Dermis microvascular lymphatic vessel endothelial cell (primary cell): ENCODE measurements at places on chromosomes 1 and 21. TPM values are rescaled to one million over a fixed set of nuclear protein-coding genes. Genes with fewer than 3 reads are reported as not detected.

The OR2W3 gene
- not detected in 2 replicates for total RNA-seq

The DNAH14 gene
- total RNA-seq, result 3.7 and 4.6 TPM in 2 replicates

The HOOK1 gene
- under 0.01 TPM in 2 replicates for total RNA-seq

The SERPINC1 gene
- 0.13 TPM in 1 of 2 replicates, not detected in the other for total RNA-seq

The FCAMR gene
- not detected in 2 replicates for total RNA-seq

The LCE1F gene
- total RNA-seq, result not detected in 2 replicates

The NTNG1 gene
- 0.13 TPM in 2 replicates for total RNA-seq

The CFAP74 gene
- not detected in 2 replicates for total RNA-seq

DNA sequence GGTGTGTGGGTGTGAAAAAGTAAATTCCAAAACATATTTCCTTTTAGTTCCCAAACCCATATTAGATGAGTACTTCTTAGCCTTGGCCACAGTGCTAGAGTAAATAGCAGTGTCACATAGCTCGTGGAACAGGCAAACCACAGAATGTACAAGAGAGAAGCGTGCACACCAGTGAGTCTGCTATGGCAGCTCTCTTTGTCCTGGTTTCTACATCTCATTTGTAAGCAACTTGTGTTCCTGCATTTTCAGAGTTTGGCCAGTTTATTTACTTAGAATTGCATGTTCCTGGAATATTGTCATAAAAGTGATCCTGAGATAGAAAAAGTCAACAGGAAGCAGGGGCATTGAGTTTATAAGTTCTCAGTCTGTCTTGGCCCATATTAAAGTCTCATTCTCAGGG, 142.1 kb downstream of the DHRS3 start:
- DNase-seq, result no peak

DNA sequence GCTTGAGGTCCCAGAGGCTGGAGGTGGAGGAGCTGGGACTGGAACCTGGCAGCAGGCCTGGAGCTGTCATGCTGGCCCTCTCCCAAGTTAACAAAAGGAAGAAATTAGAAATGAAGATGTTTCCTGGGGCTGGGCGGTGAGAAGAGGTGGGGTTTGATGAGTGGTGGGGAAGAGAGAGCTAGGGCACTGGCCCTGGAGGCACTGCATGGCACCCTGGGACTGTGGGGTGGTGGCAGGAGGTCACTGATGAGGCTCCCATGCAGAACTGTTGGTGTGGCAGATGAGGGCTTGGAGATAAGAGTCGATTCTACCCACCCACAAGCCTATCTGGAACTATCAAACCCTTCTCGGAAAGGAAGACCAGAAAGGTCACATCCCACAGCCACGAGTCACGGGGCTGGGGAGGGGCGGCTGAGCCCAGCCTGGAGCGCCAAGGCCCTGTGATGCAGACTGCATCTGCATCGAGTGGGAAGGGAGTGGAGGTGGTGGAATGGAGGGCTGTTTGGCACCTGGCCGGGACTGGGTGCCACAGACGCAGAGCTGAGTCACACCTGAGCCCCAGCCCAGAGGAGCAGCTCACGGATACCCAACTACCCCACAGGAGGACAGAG, 29.4 kb downstream of the MRPL37 start:
- no peak for DNase-seq

GRCh38 chr21:16402752-16403151, 673.0 kb downstream of the USP25 start:
- DNase-seq, result no peak

- DNase-seq, result no peak
These were observed 18.8 kb downstream of the PPP1R12B start for GRCh38 chr1:202367271-202367670.

DNA sequence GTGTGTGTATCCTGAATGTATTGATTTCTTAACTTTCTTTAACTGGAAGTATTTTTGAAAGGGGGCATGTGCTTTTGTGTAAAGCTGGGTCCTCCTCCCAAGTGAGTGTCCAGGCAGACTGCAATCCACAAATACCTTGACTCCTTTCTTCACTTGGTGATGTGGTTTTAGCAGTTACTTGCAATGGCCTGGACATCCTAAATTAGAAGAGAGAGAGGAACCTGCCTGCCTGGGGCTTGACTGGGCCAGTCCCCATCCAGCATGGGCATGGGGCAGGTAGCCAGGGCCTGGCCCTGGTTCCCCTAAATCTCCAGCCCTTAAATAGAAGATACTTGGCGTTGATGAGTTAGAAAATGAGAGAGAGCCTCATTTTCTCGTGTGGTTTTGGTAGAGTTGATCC, 159.7 kb downstream of the PGBD5 start:
- DNase-seq, result no peak

GRCh38 chr1:111852261-111852721, 96.6 kb downstream of the DDX20 start:
- no peak for DNase-seq

GRCh38 chr21:43360441-43361126, 66.3 kb downstream of the SIK1 start:
- no peak for DNase-seq

GRCh38 chr1:39757501-39757900, 13.6 kb downstream of the OXCT2 start:
- no peak for DNase-seq

DNA sequence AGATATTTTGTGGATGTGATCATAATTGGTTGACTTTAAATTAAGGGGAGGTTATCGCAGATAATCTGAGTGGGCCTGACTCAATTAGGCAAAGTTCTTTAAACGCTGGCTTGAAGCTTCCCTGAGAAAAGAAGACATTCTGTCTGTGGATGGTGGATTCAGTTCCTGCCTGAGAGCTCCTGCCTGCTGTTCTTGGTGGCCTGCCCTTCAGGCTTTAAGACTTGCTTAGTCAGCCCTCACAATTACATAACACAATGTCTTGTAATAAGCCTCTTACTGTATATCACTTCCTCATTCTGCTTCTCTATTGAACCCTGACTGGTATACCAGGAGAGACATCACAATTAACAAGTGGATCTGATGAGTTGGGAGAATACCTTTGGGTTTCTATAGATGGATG, 50.2 kb downstream of the KCNJ6 start:
- DNase-seq, result no peak

GRCh38 chr21:44818640-44819011, 764 bp upstream of the SUMO3 start:
- DNase-seq, result no peak

GRCh38 chr1:208513799-208514198, 269.6 kb upstream of the PLXNA2 start:
- DNase-seq, result no peak

GRCh38 chr1:6771441-6771769, 13.8 kb upstream of the CAMTA1 start:
- DNase-seq, result no peak

DNA sequence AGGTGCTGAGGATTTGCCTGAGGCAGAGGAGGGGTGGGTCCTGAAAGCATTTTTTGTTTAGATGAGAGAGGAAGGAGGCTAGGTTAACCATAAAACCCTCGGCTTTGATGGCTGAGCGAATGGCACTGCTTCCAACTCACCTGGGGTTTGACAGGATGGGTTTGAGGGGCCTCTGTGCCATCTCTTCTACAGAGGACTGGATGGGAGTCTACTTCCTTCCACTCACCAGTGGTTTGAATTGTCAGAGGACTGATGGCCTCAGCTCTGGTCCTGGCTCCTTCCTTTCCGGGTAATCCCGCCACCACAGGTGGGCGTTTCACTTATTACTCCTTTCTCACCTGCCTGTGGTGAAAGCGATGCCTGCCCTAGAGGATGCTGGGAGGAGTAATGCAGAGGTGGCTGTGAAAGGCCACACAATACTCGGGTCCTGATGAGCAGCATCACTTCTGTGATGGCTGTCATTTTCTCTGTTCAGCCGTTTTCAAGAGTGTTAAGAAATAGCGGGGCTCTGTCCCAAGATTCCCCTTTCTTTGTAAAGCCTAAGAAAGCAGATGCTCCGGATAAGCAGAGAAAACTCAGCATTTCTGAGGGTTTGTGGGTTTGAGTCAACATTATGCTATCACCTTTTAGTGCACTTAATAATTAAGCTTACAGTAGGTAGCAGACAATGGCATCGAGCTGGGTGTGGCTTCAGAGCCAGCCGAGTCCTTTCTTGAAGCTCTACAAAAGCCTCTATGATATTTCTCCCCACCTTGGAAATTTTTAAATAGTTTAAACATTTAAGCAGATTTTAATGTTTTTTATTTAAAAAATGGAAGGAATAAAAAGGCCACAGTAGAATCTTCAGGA, 220.7 kb downstream of the HLX start:
- no peak for DNase-seq

DNA sequence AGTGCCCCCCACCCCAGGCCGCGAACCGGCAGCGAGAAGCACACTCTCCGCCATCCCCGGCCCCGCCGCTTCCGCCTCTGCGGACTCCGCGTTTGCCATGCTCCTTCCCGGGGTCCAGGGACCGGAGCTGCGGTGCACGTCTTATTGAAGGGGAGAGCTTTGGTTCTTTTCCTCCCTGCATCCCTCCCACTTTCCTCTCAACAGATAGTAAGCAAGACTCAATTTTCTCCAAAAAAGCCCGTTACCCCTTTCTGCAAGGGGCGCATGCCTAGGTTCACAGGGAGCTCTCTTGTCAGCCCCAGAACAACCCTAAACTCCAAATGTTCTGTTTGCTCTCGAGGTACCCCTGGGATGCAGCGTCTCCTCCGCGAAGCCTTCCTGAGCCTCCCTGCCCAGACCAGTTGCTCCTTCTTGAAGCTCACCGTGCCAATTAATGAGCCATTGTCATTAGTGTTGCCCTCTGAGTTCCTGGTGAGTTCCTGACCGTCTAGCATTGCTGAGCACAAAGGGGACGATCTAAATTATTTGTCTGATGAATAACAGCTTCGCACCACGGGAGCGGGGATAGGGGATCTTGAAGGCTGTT, 8.1 kb downstream of the FOXD3 start:
- no peak for DNase-seq

GRCh38 chr1:203627851-203628200, 1.2 kb downstream of the ATP2B4 start:
- DNase-seq, result peak; percentile 40
